ENCODE measurements at places on chromosomes 2 and 18.
A peak's percentile ranks its signal among the peaks of the same experiment; 100 is the strongest.

GRCh38 chr2:112938904-112939303 is 27.9 kb downstream of the IL37 start:
- no peak for DNase-seq

GRCh38 chr2:217918308-217919024 is 84.3 kb downstream of the TNS1 start:
- DNase-seq = no peak

DNA sequence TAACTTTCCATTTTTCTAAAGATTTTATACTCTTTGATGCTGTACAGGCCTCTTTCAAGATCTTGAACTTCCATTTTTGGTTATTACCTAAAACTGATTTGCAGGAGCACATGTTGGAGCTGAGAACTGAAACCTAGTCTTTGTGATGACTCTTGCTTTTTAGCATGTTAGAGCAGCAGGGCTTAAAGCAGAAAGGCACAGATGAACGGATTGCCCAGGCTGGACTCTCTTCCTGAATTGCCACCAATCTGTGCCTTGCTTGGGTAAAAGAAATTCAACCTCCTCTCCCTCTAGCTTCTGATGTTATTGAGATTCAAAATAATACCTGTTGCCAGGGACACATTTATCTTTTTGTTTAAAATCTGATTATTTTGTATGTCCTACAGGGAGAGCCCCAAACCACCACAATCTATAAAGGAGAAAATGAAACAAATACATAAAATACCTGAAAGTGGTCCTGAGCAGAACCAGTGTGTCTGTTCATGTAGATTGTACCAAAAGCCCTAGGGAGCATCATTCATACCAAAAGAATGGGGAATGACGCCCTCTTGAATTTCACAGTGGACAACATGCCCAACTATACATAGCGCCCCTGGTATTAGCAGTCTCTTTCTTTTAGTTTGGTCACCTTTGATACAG is 277.0 kb upstream of the MAP2 start:
- no peak for DNase-seq

- no peak for DNase-seq
Measured at GRCh38 chr2:48525269-48525943, 4.5 kb upstream of the STON1 start.

GRCh38 chr2:209441541-209441940 is 17.7 kb downstream of the MAP2 start:
- no peak for DNase-seq

GRCh38 chr2:169107645-169108044 is 38.3 kb downstream of the DHRS9 start:
- DNase-seq = no peak

DNA sequence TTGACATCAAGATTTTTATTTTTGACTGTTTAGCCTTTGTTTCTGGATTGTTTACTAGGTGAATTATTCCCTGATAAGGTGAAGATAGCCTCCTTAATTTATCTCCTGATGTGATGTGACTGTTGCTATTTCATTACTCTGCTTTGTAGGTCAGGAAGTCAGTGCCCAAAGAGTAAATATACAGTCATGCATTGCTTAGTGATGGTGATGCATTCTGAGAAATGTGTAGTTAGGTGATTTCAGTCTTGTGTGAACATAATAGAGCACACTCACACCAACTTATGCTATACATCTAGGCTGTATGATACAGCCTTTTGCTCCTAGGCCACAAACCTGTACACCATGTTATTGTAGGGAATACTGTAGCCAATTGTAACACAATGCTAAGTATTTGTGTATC is 102.4 kb upstream of the THUMPD2 start:
- DNase-seq = no peak

DNA sequence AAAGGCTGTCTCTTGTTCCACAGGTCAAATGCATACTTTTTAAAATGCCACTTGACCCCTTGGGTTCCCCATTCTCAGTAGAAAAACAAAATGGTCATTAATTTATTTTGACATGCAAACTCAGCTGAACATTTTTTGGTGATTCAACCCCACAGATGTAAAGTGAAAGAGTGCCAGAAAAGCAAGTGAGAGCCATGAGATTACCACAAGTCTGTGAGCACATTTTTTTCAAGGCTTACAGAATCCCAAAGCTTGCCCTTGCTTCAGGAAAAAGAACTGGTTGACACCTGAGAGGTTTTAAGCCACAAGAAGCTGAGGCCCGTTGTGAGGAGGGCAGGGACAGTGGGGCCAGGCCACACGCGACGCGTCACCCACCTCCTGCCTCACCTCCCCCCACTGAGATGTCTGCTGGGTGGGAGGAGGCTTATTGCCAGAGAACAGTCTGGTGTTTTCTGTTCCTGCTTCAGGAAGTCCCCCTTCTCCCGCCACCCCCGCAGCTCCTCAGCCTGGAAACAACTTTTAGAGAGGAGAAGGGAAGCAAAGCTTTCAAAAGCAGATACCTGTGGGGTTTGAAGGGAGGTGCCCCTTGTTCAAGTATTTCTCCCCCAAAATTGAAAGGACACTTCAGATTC is 70.4 kb upstream of the CYP1B1 start:
- DNase-seq = peak; percentile 16

- DNase-seq = no peak
Measured at GRCh38 chr2:200670313-200670712, 84.5 kb downstream of the AOX1 start.

DNA sequence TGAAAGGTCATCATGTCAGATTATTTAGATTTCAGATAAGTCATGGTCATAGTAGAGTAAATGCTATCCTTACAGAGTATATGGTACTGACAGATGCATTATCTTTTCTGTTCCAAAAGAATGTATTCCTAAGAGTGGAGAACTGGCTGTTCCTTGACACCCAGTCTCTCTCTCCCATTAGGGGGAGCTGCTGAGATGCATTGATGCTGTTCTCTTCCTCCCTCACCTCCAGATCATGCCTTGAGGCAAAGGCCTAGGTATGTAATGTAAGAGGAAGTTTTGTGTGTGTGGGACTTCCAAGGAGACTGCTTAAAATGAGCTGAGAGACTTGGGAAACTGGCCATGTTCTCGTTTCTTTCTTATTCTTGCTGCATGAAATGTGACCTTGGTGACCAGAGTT is 979.5 kb upstream of the CELF4 start:
- no peak for DNase-seq

DNA sequence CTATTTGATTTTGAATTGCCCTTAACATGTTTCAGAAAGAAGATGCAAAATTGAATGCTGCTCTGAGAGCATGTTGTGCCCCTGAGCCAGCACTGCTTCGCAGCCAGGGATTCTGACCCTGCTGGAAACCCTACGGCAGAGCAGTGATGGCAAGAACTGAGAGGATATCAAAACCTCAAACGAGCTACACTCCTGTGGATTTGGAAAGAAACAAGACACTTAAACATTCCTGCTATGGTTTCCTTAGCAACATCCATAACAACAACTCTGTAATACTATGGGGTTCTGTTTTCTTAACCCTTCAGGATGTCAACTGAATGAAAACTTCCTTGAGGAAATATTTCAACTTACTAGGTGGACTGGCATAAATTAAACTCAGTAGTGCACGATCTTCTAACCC is 649.1 kb downstream of the NYAP2 start:
- DNase-seq = no peak

GRCh38 chr2:118554616-118555015 is 292.8 kb downstream of the EN1 start:
- DNase-seq = no peak

DNA sequence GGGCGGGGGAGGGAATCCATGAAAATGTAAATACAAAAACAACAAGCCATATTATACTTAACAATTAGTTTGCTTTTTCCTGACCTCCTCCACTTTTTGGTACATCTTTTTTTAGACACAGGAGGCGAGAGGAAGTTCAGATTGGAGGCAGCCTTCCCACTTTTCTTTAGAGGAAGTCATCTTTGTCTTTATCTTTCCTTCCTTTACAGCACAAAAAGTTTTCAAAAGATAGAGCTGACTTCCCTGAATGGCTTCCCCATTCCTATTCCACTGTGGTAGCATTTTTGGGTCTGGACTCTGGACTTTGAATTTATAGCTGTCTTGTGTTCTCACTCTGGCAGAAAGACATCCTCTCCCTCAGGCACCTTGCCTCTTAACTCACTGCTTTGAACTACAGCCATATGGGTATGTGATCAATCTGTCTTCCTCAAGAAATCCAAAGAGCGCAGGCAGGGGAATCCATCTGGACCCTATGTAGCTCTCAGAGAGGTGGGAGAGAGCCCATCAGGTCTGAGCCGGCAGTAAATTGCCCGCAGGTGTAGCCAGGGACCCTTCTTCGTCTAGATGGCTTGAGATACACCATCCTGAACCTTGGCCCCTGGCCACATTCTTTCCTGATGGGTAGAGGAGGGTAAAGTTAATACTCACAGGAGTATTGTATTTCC is 101.9 kb downstream of the AQP4 start:
- no peak for DNase-seq

GRCh38 chr18:35504996-35505395 is 7.2 kb upstream of the INO80C start:
- no peak for DNase-seq

- DNase-seq = no peak
Measured at GRCh38 chr2:127469051-127469450, 50.8 kb downstream of the PROC start.

GRCh38 chr2:9498210-9498609 is 23.9 kb downstream of the IAH1 start:
- DNase-seq = no peak

GRCh38 chr18:10228326-10228725 is 226.1 kb upstream of the APCDD1 start:
- no peak for DNase-seq

DNA sequence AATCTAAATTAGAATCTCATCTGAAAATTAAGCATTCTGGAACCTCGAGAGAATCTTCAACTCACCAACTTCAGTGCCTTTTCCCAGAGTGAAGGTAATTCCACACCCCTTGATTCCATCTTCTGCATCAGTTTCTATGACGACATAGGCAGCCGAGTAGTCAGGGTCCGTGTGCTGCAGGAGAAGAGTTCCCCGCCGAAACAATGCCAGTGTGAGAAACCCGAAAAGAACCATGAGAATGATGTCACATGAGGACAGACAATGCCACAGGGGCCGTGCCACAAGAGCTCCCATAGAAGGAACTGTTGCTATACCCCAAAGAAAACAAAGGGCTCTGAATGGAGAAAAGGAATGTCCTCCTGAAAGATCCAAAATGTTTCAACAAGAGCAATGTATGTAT is 6.0 kb downstream of the ENOSF1 start:
- DNase-seq = no peak

DNA sequence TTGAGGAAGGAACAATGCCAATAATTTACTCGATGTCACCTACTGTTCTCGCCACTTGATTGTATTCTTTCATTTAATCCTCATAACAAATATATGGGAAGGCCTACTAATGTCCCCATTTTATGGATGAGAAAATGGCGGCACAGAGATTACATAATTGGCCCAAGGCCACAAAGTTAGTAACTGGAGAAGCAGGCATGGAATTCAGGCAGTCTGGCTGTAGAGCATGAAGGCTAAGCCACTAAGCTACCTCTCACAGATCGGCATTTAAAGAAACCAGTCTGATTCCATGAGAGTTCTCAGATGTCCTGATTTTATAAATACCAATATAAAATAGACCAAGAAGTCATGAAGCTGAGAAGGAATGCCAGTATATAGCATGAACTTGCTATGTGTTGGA is 121.8 kb upstream of the EPAS1 start:
- no peak for DNase-seq

- no peak for DNase-seq
Measured at GRCh38 chr2:142058149-142058548, 72.7 kb downstream of the LRP1B start.

- DNase-seq = no peak
Measured at GRCh38 chr2:174492963-174493431, 6.2 kb upstream of the GPR155 start.

DNA sequence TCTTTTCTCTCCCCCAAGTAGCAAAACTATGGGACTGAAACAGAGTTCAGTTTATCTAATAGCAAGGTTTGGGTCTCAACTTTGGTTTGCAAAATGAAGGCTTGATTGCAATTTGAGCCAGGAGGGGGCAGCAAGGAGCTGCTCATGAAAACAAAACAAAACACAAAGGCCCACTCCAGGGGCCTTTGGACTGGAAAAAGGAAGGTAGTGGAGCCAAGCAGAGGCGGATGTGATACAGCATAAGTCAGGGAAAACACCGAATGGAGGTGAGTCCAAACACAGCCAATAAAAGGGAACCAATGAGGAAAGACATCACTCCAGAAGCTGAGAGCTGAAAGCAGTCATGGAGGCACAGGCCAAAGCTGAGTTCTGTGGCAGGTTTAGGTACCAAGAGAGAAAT is 799.7 kb upstream of the ACVR2A start:
- no peak for DNase-seq

GRCh38 chr2:42342795-42343241 is 18.2 kb downstream of the COX7A2L start:
- DNase-seq = no peak

DNA sequence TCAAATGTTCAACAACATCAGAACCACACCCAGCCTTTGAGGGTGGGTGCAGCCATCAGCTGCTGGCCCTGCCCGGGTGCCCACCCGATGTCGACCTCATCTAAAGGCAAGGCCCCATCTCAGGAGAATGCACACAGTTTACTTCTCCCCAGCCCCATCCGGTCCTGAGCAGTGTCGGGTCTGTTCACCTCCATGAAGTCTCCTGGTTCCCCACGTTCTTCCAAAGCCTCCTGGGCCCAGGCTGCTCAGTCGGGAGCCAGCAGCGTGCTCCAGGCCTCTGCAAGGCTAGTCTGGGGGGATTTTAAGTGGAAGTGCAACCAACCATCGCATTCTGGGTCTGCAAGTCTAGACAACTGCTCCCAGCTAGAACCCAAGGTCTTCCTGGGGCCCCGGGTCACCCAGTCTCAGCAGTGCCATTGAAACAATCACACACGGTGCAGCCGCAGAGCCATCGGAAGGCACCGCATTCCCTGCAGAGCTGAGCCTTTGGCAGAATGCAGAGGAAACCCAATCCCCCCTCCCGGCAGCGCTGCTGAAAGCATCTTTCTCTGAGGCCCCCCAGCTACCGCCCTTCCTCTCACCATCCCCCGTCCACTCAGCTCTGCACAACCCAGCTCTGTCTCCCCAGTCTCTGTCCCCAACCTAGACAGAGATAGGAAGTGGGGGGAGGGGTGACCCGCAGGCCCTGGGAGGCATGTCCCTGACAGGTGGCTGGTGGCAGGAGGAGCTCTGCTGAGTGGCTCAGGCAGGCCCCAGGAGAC is 8.5 kb downstream of the ESPNL start:
- DNase-seq = peak; percentile 32

- no peak for DNase-seq
Measured at GRCh38 chr2:11579867-11580659, 46.2 kb downstream of the GREB1 start.

GRCh38 chr2:134206573-134206972 is 47.3 kb upstream of the MGAT5 start:
- DNase-seq = no peak
